Stimulated activated CD4-positive, alpha-beta T cell treated with anti-CD3 and anti-CD28 coated beads, TNF-alpha, amount 100 ng/mL, for 4 hours (primary cell): ENCODE measurements at places on chromosomes 1 and 21.

- DNase-seq = no peak
These were observed 175.9 kb downstream of the PRDM16 start for GRCh38 chr1:3244927-3245315.

DNA sequence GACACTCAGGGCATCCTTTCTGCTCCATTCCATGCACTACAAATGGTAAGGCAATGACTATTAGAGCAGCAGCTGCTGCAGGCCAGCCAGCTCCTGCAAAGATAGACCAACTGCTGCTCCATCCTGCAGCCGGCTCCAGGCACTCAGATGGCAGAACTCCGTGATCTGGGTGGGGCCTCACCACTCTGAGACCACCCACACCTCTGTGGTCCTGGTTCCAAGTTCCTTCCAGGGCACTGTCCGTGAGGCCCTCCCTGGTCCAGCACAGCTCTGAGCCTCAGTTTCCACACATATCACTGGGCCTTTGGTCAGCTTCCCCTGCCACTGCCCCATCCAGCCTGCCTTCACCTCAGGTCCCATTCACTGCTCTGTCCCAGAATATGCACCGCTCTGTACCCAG, 114.7 kb downstream of the DMRTB1 start:
- DNase-seq = no peak

DNA sequence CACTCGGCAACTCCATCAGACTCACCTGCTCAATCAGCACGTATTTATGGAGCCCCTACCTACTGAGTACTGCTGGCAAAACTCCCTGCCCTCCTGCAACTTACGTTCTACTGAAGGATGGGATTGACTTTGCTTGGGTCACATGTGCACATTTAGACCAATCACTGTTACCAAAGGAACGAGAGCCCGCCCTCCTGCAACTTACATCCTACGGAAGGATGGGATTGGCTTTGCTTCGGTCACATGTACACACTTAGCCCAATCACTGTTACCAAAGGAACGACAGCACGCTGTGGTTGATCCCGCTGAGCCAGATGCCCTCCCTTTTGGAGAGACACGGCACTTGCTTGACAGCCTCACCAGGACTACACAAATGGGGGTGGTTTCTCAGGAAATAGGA, 46.0 kb downstream of the UBIAD1 start:
- no peak for DNase-seq

DNA sequence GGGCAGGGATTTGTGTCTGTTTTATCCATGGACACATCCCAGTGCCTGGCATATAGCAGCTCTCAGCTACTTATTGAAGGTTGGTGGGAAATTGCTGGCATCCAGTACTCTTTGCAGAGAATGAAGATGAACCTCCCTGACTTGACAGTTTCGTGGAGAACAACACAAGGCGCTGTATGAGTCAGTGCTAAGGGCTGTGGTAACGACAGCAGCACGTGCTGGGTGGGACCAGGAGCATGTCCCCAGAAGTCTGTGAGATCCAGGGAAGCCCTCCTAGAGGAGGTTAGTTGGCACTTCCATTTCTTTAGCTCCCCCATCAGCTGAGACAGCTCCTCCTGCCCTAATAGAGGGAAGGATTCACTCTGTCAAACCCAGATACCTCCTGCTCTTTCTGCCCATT, 25.9 kb upstream of the IL19 start:
- DNase-seq = no peak

- DNase-seq = peak; percentile 52
These were observed 89.7 kb upstream of the RUNX1 start for GRCh38 chr21:35138665-35139381.

- peak; percentile 16 for DNase-seq
These were observed at the start of gene GNG4 for GRCh38 chr1:235649368-235650163. Gene GNG4, minus strand, starts transcription at chr1:235649784. Its CDS starts 65,946 bp downstream, at chr1:235583838.

GRCh38 chr1:166858726-166859419, 17.2 kb downstream of the TADA1 start:
- DNase-seq = no peak

- no peak for DNase-seq
These were observed 100.3 kb downstream of the BEND5 start for GRCh38 chr1:48676376-48676775.

DNA sequence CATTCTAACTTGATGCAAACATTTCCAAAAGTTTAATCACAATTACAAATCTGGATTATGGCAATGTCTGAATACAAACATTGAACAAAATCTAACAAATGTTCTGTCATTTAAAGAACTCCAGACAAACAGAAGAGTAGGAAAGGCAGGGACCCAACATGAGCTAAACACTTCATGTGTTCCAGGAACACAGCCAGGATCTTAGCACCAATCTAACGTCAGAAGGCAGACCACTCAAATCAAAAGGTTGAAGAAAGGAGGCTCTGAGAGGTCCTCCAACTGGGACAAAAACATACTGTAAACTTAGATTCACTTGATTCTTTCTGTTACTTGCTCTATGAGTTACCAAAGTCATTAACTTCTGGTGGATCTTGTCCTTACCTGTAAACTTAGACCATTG, 374.0 kb downstream of the NEGR1 start:
- DNase-seq = no peak

DNA sequence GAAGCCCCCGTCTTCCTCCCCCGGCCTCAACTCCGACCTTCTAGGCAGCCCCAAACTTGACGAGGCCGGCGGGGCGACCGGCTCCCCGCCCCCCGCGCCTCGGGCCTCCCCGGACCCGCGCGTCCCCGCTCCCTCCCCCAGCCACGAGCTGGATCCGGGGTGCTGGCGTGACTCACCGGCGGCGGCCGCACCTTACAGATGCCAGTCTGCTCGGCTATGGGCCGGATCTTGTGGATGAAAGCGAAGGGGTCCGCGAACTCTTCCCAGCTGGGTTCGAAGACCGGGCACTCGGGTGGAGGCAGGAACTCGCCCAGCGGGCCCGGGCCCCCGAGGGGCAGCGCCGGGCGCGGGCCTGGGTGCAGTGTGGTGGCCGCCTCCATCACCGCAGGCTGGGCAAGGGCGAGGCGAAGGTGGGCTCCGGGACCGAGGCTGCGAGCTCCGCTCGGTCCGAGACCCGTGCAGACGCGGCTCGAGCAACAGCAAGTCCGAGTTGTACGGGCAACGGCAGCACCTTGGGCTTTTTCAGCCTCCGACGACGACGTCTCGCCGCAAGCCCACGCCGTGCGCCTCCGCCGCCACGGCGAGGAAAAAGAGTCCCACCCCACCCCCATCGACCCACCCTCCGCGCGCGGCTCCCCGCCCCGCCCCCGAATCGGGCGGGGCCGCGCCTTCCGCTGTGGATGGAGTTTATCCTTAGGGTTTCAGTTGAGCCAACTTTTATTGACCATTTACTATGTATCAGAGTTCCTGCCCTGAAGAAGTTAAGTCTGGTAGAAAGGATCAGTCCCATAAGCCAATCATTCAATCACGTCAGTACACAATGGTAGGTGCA, at the start of gene KDM5B:
Gene KDM5B, minus strand, starts transcription at position 496 of the 832 bp plus-strand sequence. Its CDS starts 116 bp downstream, at position 380.
- peak; percentile 46 for DNase-seq
